ENCODE measurements at places on chromosomes 16 and 17. TPM values are rescaled to one million over a fixed set of nuclear protein-coding genes. Genes with fewer than 3 reads are reported as not detected.

Gene HOXB8
- total RNA-seq = not detected

GRCh38 chr16:84979516-84979915 is 31.8 kb downstream of the ZDHHC7 start:
- H3K4me3 ChIP-seq = no peak overlapping the region
- H3K27me3 ChIP-seq = no peaks in the 10 kb centered on the region
- no peaks in the 10 kb centered on the region for H3K4me1 ChIP-seq
- peaks cover 12% of the 10 kb centered on the region for H3K36me3 ChIP-seq
- no peak for DNase-seq
- no peak overlapping the region for H3K27ac ChIP-seq

GRCh38 chr17:42846594-42847280 is 2.4 kb downstream of the AOC2 start:
- no peaks in the 10 kb centered on the region for H3K27me3 ChIP-seq
- H3K4me3 ChIP-seq = no peak overlapping the region
- DNase-seq = no peak
- peaks cover 9% of the 10 kb centered on the region for H3K4me1 ChIP-seq
- no peaks in the 10 kb centered on the region for H3K36me3 ChIP-seq

DNA sequence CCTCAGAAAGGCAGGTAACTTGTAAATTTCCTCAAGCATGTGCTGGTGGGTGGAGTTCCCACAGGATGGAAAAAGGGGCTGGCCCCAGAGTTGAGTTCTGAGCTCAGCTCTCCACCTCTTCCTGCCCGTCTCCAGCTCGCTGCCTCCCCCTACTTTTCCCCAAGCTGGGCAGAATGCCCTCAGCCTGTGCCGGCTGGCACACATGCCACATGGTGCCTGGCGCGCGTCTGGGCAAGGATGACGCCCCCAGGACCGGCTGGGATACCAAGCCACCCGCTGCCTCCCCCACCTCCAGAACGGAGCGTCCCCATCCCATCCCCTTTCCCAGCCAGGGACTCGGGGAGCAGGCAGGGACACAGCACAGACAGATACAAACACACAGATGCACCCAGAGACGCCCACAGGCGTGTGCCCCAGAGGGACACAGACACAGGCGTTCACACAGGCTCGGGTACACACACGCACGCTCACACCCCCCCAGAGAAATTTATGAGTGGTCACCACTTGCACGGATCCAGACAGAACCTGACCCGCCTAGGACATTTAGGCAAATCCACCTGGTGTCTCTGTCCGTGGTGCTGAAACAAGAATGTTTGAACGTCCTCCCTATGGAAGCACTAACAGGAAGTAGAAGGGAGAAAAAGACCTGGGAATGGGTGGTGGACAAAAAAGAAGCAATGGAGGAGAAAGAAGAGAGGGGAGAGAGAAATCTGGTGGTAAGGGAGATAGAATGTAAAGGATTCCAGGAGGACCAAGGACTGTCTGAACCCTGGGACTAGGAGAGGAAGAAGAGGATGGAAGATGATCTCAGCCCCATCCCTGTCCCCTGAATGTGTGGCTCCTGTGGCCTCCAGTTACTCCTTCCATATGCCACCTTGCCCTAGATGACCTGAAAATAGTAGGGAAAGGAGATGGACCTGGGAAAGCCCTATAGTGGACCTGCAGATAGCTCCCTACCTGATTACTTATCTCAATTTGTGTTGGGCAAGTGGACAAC is 15.5 kb downstream of the NEUROD2 start:
- peaks cover 2% of the 10 kb centered on the region for H3K36me3 ChIP-seq
- no peak overlapping the region for H3K27ac ChIP-seq
- H3K27me3 ChIP-seq = peaks cover 47% of the 10 kb centered on the region
- no peak for DNase-seq
- H3K4me1 ChIP-seq = peaks cover 6% of the 10 kb centered on the region

DNA sequence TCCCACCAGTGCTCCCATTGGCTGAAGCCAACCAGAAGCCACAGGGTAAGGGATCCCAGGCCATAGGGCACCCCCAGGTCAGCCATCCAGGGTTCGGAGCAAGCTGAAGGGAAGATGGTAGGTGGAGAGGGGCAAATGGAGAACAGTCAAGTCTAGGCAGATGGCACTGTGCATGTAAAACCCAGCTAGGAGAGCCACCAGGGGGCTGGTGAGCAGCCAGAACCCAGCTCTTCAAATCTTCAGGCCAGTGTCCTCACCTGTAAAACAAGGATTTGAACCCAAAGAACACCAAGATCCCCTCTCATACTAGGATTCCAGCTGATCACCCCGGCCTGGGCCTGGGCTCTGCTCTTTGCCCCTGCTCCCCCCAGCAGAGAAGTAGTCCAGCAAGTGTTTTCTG is 43.5 kb downstream of the GINS3 start:
- H3K27ac ChIP-seq = no peak overlapping the region
- H3K36me3 ChIP-seq = no peaks in the 10 kb centered on the region
- H3K27me3 ChIP-seq = no peaks in the 10 kb centered on the region

DNA sequence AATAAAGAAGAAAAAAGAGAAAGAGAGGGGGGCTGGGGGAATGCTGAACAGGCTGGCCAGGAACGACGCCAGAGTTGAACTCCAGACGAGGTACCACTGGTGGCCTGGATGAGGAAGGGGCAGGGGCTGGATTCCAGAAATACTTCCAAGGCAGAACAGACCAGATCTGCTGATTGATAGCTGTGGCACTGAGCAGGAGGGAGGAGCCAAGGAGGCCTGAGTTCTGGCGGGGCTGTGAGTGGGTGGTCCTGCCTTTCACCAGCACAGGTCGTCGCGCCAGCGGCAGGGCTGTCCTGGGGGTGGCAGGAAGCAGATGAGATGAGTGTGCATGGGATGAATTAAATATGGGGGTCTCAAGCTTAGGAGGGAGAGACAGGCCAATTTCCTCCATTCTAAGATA is 5.5 kb downstream of the CCDC42 start:
- H3K4me3 ChIP-seq = no peak overlapping the region
- peaks cover 9% of the 10 kb centered on the region for H3K4me1 ChIP-seq
- DNase-seq = no peak
- no peak overlapping the region for H3K27ac ChIP-seq
- H3K36me3 ChIP-seq = no peaks in the 10 kb centered on the region
- peaks cover 15% of the 10 kb centered on the region for H3K27me3 ChIP-seq

- peaks cover 2% of the 10 kb centered on the region for H3K27me3 ChIP-seq
- no peaks in the 10 kb centered on the region for H3K36me3 ChIP-seq
- H3K4me3 ChIP-seq = no peak overlapping the region
Observed at GRCh38 chr17:9935408-9935807, 30.3 kb upstream of the RCVRN start.

DNA sequence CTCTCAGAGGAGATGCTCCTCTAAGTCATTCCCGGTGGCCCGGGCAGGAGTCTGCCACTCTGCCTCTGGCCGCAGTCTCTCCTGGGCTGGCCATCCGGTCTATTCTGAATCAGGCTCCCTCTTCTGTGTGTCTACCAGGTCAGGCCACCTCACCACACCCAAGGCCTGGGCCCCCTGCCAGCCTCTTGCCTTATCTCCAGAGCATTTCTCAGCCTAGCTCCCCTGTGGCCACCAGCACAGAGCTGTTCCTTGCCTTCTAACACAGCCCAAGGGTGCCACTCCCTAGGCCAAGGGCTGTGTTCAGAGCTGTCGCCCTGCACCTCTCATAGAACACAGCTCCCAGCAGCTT is 55.3 kb downstream of the MYO18A start:
- peaks cover 2% of the 10 kb centered on the region for H3K4me1 ChIP-seq
- DNase-seq = no peak
- H3K4me3 ChIP-seq = no peak overlapping the region
- H3K36me3 ChIP-seq = no peaks in the 10 kb centered on the region

All from activated naive CD8-positive, alpha-beta T cell treated with anti-CD3 and anti-CD28 coated beads, Interleukin-2, amount 10 ng/mL, durations not matched to agents 7 days and 5 days (primary cell).